ENCODE measurements at places on chromosomes 12 and 14.

- no peak for DNase-seq
These were observed 149.9 kb upstream of the RASSF8 start for GRCh38 chr12:25808604-25809003.

DNA sequence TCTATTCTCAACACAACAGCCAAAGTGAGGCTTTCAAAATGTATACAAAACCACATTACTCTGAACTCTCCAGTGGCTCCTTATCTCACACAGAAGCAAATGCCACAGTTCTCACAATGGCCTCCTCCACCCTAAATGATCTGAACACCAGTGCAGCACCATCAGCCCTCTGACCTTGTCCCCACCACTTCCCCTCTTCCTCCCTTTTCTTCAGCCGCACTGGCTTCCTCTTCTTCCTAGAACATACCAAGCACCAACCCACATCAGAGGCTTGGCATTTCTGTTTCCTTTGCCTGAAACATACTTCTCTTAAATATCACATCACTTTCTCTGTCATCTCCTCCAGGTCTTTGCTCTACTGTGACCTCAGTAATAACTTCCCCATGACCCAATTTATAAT, 66.3 kb downstream of the GPR135 start:
- DNase-seq: no peak

DNA sequence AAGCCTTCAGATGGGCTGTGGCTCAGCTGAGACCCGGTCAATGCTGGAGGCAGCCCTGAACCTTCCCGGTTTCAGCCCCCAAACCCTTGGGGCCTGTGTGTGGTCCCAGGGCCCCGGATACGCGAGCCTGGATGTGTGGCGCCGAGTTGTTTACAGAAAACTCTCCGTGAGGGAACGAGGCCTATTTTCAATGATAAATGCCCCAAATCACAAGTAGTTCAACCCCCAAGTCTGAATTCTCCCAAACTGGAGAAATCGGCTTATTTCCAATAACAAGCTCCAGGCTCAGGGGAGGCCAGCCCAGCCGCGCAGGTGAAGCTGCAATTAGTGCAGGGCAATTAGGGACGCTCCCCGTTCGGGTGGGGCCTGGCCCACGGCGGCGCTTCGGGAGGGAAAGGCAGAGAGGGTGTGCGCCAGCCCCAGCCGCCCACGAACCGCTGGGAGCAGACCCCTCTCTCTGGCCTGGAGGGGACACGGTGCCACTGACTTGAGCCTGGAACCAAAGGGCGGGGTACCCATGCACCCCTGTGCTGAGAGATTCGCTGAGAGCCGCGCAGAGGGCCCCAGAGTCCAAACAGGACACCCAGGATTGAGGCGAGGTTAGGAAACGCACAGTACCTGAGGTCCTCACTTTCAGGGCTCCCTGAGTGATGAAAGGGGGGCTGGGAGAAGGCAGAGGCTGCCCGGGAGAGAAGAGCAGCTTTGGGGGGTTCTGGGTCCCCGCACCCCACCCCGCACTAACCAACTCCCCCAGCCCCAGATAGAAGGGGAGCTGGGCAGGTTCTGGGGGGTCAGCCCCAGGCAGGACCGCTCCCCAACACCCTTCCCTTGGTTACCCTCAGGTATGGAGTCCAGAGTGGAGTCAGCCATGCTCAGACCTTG, 14.2 kb upstream of the ANKRD9 start:
- no peak for DNase-seq

- no peak for DNase-seq
These were observed 70.8 kb downstream of the WDR20 start for GRCh38 chr14:102210421-102211042.

DNA sequence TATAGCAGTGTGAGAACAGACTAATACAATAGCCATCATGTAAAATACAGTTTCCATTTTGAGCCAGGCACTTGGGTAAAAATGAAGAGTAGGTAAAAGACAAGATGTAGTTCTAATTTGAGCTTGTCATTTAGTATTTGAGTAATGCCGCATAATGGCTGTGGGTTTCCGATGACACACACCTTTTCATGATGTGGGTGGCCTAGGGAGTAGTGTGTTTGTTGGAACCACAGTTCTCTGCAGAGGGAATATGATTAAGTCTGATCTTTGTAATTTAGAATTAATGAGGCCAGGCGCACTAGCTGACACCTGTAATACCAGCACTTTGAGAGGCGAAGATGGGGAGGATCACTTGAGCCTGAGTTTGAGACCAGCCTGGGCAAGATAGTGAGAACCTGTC, 61.8 kb downstream of the RCOR1 start:
- DNase-seq: no peak

GRCh38 chr14:23057757-23058653, 685 bp upstream of the CDH24 start:
- peak; percentile 75 for DNase-seq

- no peak for DNase-seq
These were observed 50.3 kb upstream of the SRSF5 start for GRCh38 chr14:69716478-69717187.

GRCh38 chr12:121774968-121775474, 18.5 kb downstream of the RHOF start:
- no peak for DNase-seq

DNA sequence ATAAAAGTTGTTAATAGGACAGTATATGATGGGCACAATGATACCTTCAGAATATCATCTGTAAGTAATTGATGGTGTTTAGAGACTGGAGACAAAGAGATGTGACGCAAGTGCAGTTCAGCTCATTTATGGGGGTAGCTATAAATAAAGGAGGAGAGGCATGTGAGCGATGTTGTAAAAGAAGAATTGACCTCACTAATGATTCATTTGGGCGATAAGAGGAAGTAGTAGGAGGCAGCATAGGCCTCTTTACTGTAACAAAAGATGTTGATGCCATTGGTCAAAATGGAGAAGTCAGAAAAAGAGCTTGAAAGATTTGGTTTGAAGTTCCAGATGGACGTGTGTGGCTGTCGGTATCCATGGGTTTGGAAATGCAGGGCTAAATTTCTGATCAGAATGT, 70.0 kb downstream of the FLRT2 start:
- peak; percentile 30 for DNase-seq

- DNase-seq: no peak
These were observed 77.7 kb downstream of the ETNK1 start for GRCh38 chr12:22702690-22703089.

GRCh38 chr12:91274916-91275315, 92.3 kb upstream of the DCN start:
- DNase-seq: peak; percentile 50

DNA sequence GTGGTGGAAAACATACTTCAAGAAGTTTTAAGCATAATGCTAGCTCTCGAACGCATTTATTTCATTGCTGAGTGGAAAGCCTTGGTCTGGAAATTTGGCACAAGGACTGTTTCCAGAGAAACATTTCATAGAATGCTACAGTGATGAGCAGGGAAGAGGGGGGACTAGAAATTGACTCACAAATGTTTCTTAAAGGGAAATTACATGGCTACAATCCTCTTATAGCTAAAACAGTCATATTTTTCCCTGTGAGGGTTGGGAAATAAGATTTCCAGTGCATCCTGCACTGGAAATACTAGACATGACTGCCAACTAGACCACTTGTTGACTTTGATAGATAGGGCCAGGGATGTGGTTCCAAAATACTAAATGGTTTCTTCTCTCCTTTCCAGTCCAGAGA, 197.3 kb upstream of the RGS6 start:
- DNase-seq: no peak

- no peak for DNase-seq
These were observed 58.9 kb downstream of the DDX51 start for GRCh38 chr12:132085291-132085635.

GRCh38 chr12:69003991-69004390, 71.0 kb upstream of the CPM start:
- no peak for DNase-seq

DNA sequence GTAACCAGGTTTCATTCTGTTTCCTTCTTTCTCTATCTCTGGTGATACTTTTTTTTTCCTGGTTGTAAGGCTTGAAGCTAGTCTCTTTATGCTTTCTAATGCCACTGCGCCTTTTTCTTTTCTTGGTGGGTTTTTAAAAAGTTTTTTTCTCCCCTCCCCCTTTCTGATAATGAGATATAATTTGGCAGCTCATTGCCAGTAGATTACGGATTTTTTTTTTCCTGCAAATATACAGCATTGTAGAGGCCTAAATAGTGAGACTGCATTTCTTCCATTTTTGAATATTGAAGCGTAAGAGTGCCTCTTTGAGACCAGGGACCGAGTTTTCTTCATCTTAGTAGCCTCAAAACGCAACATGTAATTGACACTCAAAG, 1.1 kb downstream of the PAPOLA start:
- DNase-seq: peak; percentile 11

DNA sequence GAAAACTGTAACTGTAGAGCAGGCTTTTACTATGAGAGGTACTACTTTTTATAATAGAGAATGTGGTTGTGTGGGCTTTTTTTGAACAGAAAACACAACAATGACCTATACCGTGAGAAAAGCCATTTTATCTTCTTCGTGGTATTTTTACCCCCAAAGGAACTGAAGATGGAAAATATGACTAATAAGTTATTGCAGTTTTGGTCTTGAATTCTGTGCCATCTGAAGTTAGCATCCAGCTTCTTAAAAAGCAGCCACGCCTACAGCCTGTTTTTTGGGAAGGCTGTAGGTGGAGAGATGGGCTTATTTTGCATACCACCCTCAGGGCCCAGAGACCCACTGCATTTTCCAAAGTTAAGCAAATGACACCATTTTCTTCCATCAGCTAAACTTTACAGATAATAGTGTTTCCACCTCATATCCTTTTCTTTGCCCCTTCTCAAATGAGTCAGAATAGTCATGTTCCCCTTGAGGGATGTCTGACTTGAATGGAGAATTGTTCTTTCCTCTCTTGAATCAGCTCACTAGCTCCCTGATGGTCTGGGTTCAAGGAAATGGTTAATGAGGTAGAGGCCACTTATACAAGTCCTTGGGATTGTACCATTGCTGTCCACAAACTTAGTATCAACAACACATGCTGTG, 53.0 kb downstream of the TBC1D30 start:
- no peak for DNase-seq

GRCh38 chr12:114691196-114691595, 7.2 kb upstream of the TBX3 start:
- no peak for DNase-seq

DNA sequence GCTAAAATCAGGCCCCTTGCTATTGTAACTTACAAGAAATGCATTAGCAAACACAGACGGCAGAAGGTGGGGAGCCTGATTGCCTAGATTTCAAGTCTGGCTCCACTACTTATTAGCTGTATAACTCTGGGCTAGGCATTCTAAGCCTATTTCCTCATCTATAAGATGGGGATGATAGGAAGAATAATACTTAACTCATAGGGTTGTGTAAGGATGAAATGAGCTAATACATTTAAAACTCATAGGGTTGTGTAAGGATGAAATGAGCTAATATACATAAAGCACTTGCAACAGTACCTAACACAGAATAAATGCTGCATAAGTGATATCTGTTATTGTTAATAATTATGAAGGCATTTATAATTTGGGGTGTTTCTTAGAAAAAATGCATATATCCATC, 60.1 kb upstream of the DIO2 start:
- no peak for DNase-seq

GRCh38 chr14:69712599-69713088, 54.3 kb upstream of the SRSF5 start:
- no peak for DNase-seq

GRCh38 chr14:31529053-31529452, 32.2 kb upstream of the NUBPL start:
- no peak for DNase-seq

GRCh38 chr14:28083389-28083788, 683.2 kb upstream of the FOXG1 start:
- no peak for DNase-seq

DNA sequence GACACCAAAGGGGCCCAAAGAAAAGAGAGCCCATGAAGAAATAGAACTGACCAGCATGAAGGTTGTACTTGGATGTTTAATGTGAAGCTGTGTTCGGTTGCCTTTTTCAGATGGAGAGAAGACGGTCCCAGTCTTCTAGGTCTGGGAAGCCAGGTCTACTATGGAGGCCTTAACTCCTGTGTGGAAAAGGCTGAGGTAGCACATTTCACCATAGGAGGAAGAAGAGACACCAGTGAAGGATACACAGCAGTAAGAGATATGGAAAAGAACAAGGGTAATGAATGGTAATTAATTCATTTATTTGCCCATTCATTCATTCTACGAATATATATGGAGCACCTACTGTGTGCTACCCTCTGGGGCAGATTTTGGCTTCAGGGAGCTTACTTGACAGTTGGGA, 151.6 kb upstream of the PLEKHG7 start:
- no peak for DNase-seq

- no peak for DNase-seq
These were observed 31.9 kb downstream of the RESF1 start for GRCh38 chr12:31991146-31991545.

GRCh38 chr12:6547987-6548386, 7.9 kb downstream of the IFFO1 start:
- no peak for DNase-seq

- DNase-seq: no peak
These were observed 309.2 kb downstream of the SLC16A7 start for GRCh38 chr12:59904874-59905521.

DNA sequence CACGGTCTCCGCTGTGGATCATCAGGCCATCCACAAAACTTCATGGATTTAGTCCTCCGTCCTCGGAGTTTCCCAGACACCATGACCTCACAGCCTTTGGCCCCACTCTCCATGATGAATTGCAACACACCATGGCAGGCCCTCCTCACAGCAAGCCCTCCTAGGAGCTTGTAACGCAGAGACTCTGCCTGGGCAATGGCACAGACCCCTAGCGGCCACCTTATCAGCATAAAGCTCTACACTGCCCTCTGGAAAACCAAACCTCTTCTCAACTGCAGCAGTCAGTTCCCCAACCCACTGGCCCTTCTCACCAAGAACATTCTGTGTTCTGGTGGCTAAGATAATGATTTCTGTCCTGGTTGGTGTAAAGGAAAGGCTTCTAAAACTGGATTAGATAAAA, 238.4 kb upstream of the USP15 start:
- DNase-seq: no peak

- no peak for DNase-seq
These were observed 27.6 kb downstream of the TCTN1 start for GRCh38 chr12:110641521-110641920.

DNA sequence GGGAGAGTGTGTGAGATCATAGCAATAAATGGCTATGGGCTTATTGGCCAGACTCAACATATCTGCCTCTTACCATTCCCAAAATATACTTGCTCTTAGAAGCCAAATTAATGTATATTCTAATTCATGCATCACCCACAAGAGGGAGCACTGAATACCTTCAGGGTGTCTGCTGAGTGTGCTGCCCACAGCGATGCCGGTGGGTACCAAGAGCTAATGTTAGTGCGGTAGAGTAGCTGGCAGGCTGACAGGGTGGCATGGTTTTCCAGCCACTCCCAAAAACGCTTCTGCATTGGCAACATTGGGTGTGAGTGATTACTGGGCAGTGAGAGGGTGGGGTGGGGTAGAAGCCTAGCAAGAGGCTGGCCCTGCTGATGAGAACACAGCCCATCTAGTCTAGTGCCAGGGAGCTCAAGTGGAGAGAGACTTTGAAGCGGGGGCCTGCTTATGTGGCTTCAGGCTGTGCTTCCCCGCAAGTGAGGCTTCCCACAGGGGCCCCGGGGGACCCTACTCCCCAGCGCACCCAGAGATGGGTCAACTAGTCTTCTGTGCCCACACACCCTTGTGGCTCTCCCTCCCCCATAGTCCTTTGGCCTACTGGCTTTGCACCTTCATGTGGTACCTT, 9.2 kb upstream of the PLEKHD1 start:
- no peak for DNase-seq

- no peak for DNase-seq
These were observed 145.5 kb downstream of the AKAP6 start for GRCh38 chr14:32474478-32475195.
